ENCODE measurements at places on chromosomes 13 and 19. TPM values are rescaled to one million over a fixed set of nuclear protein-coding genes. Genes with fewer than 3 reads are reported as not detected.

Gene TTYH1
- total RNA-seq, result 1.8 TPM

- no peak overlapping the region for H3K4me3 ChIP-seq
- H3K27ac ChIP-seq, result no peak overlapping the region
- no peaks in the 10 kb centered on the region for H3K27me3 ChIP-seq
- H3K4me1 ChIP-seq, result peaks cover 25% of the 10 kb centered on the region
- H3K36me3 ChIP-seq, result peaks cover 36% of the 10 kb centered on the region
These were observed 20.4 kb downstream of the PCID2 start for GRCh38 chr13:113187883-113188665.

DNA sequence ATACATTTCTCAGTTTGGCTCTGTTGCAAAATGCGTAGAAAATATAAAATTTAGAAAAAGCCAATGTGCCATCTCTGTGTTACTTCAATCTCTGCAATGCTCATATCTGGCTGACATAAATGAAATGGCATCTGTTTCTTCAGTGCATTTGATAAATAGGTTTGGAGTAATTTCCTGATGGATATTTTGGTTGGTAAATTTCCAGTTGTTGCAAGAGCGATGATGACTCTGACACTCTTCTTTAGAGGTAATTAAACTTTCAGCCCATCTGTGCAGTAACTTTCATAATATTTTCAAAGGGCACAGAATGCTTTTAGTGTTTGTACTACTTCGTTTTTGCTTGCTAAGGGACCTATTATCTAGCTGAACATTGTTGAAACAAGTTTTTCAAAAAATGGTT lies 1286.4 kb downstream of the PCDH9 start:
- H3K4me1 ChIP-seq, result no peaks in the 10 kb centered on the region
- no peak overlapping the region for H3K4me3 ChIP-seq
- no peak for DNase-seq
- H3K27me3 ChIP-seq, result no peaks in the 10 kb centered on the region
- H3K36me3 ChIP-seq, result no peaks in the 10 kb centered on the region
- no peak overlapping the region for H3K27ac ChIP-seq

GRCh38 chr19:10191347-10191746 lies 3.4 kb downstream of the DNMT1 start:
- peaks cover 30% of the 10 kb centered on the region for H3K4me1 ChIP-seq
- no peaks in the 10 kb centered on the region for H3K27me3 ChIP-seq
- peaks cover 49% of the 10 kb centered on the region for H3K36me3 ChIP-seq
- peak overlapping the region; percentile 12 for H3K27ac ChIP-seq
- H3K4me3 ChIP-seq, result no peak overlapping the region

DNA sequence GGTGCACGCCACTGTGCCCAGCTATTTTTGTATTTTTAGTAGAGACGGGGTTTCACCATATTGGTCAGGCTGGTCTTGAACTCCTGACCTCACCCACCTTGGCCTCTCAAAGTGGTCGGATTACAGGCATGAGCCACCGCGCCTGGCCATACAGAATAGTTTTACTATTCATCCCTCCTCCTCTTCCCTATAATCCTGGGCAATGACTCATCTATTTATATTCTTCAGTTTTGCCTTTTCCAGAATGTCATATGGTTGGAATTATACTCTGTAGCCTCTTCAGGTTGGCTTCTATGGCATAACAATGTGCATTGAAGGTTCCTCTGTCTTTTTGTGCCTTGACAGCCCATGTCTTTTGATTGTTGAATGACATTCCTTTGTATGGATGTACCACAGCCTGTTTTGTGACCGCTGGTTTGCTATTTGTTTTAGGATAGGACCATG lies 22.2 kb upstream of the LRP3 start:
- H3K27me3 ChIP-seq, result peaks cover 4% of the 10 kb centered on the region
- no peak for DNase-seq
- no peak overlapping the region for H3K27ac ChIP-seq
- H3K4me3 ChIP-seq, result no peak overlapping the region

DNA sequence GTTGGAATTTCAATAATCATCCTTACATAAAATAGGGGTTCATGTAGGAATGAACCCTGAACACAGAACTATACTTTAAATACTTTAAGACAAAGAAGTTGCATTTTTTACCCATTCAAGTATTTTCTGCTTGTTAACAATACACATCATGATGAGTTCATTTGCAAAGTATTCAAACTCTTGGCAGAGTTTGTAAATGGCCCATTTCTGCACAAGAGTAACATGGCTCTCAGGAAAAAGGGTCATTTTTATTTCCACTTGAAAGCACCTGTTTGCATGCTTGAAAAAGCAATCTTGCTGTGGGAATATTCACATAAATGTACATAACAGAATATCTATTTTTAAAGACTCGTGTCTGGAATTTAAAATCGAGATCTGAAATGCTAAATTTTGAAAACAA lies 18.1 kb downstream of the ESD start:
- DNase-seq, result no peak
- H3K4me3 ChIP-seq, result no peak overlapping the region
- no peak overlapping the region for H3K27ac ChIP-seq
- H3K4me1 ChIP-seq, result no peaks in the 10 kb centered on the region
- no peaks in the 10 kb centered on the region for H3K27me3 ChIP-seq
